Right ventricle myocardium superior (tissue), 1 donor: ENCODE measurements at places on chromosomes 1 and 21. TPM values are rescaled to one million over a fixed set of nuclear protein-coding genes. Genes with fewer than 3 reads are reported as not detected.

The FRRS1 gene
- 2.7 TPM for total RNA-seq

The KIF14 gene
- 0.19 TPM for total RNA-seq

The EFNA1 gene
- total RNA-seq, result 41.5 TPM

The LAMB3 gene
- 5.0 TPM for total RNA-seq

DNA sequence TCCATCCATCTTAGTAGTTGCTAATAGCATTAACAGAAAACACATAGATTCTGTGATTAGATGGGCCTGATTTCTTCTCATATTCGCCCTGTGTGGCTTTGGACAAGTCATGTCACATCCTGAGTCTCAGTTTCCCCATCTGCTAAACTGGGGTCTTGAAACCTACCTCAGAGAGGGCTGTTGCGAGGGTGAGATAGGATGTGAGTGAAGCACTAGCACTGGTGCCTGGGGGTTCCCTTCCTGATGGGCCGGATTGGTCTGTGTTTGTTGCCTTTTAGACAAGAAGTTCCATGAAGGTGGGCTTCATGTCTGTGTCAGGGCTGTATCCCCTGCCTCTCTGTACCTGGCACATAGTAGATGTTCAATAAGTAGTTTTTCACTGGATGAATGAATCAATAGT is 3.5 kb upstream of the MAN1C1 start:
- DNase-seq, result no peak

DNA sequence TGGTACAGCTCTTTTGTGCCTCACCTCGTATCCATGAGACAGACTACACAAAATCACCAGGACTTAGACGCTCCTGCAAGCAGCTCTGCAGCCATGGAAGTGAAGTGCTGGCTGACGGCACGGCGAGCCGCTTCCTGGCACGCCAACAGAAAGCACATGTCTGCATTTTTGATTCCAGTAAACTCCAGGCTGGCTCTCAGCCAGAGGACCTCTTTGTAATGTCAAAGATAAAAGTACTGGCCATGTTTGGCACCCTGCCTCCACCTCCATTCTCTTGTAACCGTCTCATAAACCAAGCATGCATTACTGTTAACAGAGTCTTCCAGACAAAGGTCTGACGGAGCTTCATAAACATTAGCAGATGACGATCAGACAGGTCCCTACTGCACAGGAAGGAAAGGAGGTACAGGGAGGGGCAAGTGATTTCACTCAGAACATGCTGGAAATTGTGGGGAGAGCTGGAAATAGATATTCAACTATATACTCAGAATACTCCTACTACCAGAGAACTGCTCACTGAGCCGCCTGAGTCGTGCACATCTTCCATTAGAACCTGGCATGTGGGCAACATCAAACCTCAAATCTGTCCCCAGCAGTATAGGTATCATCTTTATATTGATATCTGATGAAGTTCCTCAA is 632.0 kb downstream of the SMYD3 start:
- DNase-seq, result peak; percentile 84

DNA sequence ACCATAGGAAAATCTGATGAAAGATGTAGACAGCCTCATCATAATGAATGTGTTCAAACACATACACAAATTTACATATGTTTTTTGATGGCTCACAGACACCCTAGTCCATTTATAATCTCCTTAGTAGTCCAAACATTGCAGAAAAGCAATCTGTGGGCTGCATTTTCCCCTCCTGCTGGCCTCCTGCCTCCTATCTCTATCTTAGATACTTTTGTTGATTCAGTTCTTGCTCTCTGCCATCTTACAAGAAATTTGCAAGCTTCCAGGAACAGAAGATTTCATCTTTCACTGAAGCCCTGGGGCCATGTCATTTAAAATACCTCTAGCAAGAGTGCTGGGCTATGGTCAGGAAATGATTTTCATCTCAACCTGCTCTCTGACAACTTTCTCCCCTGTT is 50.6 kb downstream of the DUSP10 start:
- no peak for DNase-seq

DNA sequence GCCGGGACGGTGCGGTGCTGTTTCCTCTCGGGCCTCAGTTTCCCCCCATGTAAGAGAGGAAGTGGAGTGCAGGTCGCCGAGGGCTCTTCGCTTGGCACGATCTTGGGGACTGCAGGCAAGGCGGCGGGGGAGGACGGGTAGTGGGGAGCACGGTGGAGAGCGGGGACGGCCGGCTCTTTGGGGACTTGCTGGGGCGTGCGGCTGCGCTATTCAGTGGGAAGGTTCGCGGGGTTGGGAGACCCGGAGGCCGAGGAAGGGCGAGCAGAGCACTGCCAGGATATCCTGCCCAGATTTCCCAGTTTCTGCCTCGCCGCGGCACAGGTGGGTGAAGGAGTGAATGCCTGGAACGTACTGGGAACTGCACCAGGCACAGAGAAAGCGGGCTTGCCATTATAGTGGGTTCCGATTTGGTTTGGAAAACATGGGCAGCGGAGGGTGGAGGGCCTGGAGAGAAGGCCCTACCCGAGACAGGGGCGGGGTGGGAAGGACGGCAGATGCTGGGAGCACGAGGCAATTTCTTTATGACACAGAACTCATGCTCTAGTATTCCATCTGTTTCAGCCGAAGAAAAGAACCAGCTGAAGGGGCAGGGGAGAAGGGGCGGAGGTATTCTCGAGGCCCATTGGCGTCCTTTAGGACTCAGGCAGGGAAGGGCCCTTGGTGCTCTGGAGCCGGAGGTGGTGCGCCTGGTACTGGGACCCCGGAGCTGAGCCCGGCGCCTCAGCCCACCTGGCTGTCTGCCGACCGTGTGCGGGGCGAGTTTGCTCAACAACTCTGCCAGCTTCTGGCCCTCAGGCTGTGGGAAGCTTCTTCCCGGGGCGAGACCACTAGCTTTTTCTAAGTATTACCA is 960 bp downstream of the PCSK9 start:
- no peak for DNase-seq

DNA sequence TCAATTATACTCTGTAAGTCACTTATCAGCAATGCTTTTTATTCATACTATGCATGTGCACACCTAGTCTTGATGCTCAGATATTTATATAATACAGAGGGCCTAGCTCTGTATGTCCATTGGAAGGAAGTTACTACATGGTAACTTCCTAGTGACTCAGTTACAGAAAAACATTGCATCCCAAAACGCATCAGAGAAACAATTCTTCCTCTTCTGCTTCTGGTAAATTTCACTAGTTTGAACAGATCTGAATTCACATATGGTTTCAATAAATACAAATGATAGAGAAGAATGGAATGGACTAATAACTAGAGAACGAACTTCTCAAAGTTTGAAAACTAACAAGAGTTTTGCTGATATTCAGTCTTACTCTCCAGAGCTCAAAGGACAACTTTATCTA is 811.3 kb upstream of the ADGRL2 start:
- no peak for DNase-seq

DNA sequence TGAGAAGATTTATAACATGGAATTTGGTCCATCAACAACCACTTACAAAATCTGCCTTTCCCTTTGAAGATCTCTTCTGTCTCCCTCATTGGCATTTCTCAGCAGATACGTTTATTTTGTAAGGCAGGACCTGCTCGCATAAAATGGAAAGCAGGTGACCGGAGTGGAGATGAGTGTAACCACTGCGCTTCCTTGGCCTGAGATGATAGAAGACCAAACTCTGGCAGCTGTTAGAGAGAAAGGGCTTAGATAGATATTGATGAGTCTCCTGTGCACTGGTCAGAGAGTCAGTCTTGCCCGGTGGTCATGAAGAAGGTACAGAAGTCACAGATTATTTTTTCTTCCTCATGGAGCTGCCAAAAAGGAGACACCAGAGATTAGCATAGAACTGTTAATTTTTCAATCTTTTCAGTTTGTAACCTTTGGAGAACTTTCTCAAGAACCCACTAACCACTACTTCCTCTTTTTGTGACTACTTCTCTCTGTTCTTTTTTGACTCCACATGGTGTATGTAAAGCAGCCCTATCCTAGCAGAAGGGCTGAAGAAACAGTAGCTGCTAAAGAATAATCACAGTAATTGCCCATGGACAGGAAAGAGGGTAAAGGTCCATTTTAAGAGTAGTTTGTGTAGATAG is 47.6 kb downstream of the FCRL3 start:
- DNase-seq, result no peak

GRCh38 chr1:64049900-64050540 is 153.4 kb upstream of the UBE2U start:
- DNase-seq, result no peak

- DNase-seq, result no peak
These were observed 22.4 kb upstream of the CHRM3 start for GRCh38 chr1:239363930-239364329.

GRCh38 chr1:84698151-84699110 is 8.2 kb upstream of the SSX2IP start:
- no peak for DNase-seq

GRCh38 chr1:90730243-90731022 is 13.3 kb upstream of the BARHL2 start:
- no peak for DNase-seq

GRCh38 chr1:182207300-182207699 is 145.8 kb upstream of the ZNF648 start:
- DNase-seq, result no peak

- DNase-seq, result no peak
These were observed 654.6 kb downstream of the KIF26B start for GRCh38 chr1:245809361-245809760.

DNA sequence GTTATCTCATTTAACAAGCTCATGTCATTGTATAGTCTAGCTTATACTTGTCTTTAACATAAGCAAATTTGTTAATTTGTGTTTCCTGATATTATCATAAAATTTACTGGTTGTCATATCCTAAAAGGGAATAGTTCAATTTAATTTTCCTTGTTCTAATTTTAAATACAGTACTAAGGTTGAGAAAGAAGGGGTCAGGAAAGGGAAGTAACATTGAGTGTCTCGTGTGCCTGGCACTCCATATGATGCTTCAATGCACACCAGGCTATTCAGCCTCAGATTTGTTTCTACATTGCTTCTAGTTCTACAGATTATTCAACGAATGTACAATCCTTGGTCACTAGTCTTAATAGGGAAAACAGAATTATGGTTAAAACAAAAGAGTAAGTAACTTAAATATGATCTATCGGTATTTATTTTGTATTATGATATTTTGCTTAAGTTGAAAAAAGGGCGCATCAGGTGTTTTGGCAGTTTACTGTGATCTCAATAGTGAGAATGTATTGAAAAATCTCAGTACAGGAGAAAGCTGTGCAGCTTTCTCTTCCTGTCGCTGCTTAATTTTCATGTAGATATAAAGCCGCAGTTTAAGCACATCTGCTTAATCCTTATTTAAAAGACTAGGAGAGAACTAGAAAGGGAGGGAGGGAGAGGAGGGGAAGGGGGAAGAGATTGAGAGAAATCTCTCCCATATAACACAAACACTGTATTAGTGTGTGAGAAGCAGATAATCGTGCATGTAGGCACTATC is 13.0 kb downstream of the PTPRC start:
- DNase-seq, result no peak

- no peak for DNase-seq
These were observed 12.1 kb downstream of the DISC1 start for GRCh38 chr1:231638647-231639046.

GRCh38 chr1:50531027-50531426 is 107.8 kb upstream of the DMRTA2 start:
- DNase-seq, result no peak

GRCh38 chr1:225889743-225890142 is 797 bp upstream of the LEFTY1 start:
- no peak for DNase-seq

DNA sequence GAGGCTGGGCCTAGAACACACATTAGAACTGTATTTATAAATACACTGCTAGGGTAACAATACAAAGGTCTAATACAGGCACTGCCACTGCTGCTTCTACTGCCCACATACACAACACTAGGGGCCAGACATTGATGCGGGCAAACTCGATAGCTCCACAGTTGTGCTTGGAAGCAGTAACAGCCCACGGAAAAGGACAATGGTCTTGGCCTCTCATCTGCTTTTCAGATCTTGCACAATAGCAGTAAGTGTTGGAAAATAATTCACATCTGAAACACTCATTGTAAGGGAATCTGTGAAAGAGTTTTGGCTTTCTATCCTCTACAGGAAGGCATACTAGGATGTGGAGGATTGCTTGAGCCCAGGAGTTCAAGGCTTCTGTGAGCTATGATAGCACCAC is 6.9 kb upstream of the SPOCD1 start:
- DNase-seq, result no peak

GRCh38 chr1:41807390-41807789 is 111.3 kb downstream of the HIVEP3 start:
- peak; percentile 71 for DNase-seq

DNA sequence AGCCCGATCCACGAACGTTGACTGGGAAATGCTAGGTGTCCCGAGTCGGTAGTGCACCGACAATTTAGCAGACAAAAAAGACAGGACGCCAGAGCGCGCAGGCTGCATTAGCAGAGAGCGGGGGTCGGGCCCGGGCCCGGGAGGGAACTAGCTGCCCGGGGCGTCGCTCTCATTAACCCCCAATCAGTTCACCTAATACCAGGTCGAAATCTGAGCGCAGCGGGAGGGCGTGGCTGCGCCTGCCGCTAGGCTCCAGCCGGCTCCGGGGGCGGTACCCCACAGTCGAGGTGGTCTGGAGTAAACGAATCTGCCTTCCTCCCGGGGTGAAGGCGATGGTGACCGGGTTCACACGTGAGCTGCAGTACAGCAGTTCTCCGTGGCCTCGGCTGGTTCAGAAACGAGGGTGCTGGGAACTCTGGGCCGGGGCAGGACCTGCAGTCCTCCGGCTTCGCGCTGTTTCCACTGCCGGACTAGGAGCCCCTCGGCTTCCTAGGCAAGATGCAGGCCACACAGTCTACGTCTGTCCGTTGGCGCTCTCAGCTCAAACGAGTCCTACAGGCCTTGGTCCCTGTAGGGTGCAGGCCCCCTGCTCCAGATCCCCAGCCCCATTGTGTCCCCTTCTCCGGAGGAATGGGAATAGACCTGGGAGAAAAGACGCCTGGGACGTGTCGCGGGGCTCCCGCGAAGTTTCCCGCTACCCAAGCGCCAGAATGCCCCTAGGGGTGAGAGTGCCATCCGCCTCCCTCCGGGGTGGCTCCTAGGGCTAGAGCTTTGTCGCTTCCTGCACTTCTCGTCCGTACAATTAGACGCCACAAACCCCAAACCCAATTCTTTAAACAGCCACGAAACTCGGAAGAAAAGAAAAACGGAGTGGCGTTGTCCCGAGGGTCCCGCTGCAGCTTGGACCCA is 2.0 kb downstream of the GFI1 start:
- DNase-seq, result peak; percentile 56

GRCh38 chr1:226946841-226947240 is 6.7 kb downstream of the COQ8A start:
- no peak for DNase-seq

GRCh38 chr1:217482356-217483102 is 148.4 kb downstream of the GPATCH2 start:
- no peak for DNase-seq

DNA sequence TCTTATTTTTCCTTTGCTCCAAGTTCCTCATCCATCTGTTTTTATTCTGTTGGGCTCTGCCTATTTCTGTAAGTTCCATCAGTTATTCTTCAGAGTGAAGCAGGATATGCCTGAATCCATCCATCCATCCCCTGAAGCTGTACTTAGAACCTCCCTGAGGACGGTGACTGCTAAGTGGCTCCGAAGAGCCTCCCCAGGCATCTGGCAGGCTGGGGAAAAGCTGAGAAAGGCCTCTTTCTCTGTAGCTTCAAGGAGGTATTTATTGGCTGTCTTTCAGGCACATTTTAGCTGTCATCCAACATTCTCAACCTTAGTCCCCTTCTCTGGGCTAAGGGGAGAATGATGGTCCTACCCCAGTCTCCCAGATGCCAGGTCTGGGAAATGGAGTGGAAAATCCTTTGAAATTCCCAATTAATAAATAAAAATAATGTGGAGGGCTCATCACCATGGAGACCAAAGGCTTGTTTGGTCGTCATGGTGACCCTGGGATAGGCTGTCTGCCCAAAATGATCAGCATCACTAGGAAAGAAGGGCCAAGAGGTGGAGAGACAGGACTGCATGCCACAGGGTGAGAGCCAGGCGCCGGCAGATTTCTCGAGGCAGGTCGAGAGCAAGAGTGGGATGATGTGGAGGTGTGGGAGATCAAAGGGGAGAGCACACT is 82.0 kb downstream of the UBIAD1 start:
- DNase-seq, result no peak
